Activated T-helper 9 cell treated with anti-CD3 and anti-CD28 coated beads, Interleukin-2, amount 50 U/mL, for 16 hours (primary cell): ENCODE measurements at places on chromosomes 3 and 15.

GRCh38 chr15:98731712-98732450 lies 83.5 kb downstream of the IGF1R start:
- no peak for DNase-seq

- no peak for DNase-seq
Observed at GRCh38 chr15:101009176-101009575, 90.0 kb downstream of the LRRK1 start.

DNA sequence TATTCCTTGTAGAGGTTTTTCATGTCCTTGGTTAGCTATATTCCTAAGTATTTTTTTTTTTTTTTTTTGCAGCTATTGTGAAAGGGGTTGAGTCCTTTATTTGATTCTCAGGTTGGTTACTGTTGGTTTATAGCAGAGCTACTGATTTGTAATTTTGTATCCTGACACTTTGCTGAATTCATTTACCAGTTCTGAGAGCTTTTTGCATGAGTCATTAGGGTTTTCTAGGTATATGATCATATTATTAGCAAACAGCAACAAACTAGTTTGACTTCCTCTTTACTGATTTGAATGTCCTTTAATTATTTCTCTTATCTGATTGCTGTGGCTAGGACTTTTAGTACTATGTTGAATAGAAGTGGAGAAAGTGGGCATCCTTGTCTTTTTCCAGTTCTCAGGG lies 737.4 kb downstream of the ZNF385D start:
- DNase-seq, result no peak

GRCh38 chr3:113485161-113485609 lies 29.8 kb downstream of the SPICE1 start:
- DNase-seq, result peak; percentile 1

GRCh38 chr3:177887475-177887874 lies 648.8 kb upstream of the KCNMB2 start:
- no peak for DNase-seq
